ENCODE measurements at places on chromosomes 13 and 19.

DNA sequence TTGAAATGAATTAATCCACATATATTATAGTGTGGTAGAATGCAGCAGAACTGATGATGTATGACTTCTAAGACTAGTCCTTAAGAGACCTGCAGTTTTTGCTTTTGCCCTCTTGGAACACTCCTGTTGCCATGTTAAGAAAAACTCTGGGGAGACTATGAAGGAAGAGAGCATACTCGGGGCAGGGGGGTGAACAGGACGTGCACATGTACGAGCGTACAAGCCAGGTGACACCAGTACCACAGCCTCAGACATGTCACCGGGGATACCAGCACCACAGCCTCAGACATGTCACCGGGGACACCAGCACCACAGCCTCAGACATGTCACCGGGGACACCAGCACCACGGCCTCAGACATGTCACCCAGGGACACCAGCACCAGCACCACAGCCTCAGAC, 15.9 kb upstream of the USPL1 start:
- no peak for DNase-seq

- no peak for DNase-seq
These were observed 330.5 kb upstream of the KLF12 start for GRCh38 chr13:74464670-74465069.

GRCh38 chr19:55197528-55197927, 11.8 kb downstream of the PTPRH start:
- DNase-seq, result no peak

- DNase-seq, result no peak
These were observed 5.2 kb upstream of the ZNF554 start for GRCh38 chr19:2814426-2814825.

DNA sequence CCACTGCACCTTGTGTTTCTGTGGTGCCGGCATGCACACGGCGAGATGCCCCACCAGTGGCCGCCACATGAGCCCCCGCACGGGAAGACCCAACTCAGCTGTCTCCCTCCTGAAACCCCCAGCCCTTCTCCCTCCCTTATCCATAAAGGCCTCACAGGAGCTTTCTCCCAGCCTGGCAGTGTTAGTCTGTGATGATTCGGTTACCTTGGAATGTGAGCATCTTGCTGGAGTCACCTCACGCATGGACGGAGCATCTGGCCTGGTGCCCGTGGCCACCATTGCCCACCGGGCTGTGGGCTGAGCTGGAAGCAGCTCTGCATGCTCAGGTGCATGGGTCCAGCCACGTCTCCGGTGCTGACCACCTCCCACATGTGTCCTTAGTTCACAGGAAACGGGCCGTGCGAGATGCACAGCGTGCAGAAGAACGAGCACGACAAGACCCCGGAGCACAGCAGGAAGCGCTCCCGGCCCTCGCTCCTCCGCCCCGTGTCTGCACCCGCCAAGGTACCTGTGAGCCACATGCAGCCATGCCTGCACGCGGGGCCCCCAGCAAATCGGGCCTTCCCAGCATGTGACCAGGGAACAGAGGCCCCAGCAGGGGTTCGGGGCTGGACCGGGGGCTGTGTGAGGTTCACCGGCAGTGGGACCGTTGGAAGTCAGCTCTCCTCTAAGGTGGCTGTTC, 22.0 kb downstream of the SIN3B start:
- DNase-seq, result no peak

DNA sequence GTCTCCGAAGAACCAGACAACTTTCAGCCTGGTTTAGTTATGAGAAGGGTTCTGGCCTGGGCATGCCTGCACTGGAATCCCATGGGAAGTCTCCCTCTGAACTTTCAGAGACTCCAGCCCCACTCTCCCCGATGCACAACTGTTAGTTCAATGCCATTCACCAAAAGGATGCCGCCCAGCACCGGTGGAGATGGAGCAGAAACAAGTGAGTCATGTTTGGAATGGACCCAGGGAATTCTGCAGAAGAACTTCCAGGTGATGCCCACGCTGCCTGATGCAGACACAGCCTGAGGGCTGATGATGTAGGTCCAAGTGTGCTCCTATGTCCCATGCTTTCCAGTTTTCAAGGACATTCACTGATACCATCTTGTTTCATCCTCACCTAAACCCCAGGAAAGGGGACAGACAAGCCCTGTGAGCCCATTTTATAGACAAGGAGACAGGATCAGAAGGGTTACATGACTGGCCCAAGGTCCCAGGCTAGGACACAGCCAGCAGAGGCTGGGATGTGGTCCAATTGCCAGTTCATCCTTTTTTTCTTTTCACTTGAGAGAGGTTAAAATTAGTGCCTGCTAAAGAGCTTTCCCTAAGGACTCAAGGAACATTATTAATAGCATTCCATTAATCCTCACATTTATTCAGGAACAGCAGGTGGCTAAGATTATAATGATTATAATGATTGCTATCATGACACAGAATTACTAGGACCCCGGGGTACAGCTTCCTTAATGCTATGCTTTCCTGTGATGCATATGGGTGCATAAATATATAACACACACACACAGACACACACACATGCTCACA, 39.5 kb downstream of the SIAH3 start:
- DNase-seq, result no peak

GRCh38 chr19:45528744-45529419, 21.6 kb downstream of the VASP start:
- no peak for DNase-seq

- no peak for DNase-seq
These were observed 3.4 kb upstream of the ZNF333 start for GRCh38 chr19:14686411-14686810.

DNA sequence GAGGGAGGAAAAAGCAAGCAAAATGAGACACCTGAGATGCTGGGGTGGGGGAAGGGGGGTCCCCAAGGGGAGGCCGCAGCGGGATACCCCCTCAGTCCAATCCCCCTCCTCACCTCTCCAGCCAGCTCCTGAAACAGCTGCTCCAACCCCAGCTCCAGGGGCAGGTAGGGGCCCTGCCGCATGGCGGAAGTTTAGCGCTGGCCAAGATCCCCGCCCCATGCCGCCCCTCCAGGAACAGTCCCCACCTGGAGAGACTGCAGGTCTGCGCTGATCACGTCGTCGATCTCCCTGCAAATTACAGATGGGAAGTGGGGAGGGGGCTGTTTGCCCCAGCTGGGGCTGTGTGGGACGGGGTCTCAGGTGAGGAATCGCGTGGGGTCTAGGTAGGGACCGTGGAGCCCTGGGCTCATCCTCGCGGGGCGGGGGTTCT, 9.0 kb downstream of the CAPN12 start:
- DNase-seq, result no peak

- no peak for DNase-seq
These were observed 20.8 kb downstream of the DPF1 start for GRCh38 chr19:38203197-38203596.

Measured in stimulated activated CD8-positive, alpha-beta memory T cell treated with anti-CD3 and anti-CD28 coated beads, Interleukin-15, amount 100 ng/mL, for 1 hour (primary cell).